Vagina (tissue), 2 donors: ENCODE measurements at places on chromosomes 1 and 21. TPM values are rescaled to one million over a fixed set of nuclear protein-coding genes. Genes with fewer than 3 reads are reported as not detected.

- DNase-seq: no peak
Observed at GRCh38 chr1:20220036-20220435, 33.7 kb upstream of the PLA2G2C start.

DNA sequence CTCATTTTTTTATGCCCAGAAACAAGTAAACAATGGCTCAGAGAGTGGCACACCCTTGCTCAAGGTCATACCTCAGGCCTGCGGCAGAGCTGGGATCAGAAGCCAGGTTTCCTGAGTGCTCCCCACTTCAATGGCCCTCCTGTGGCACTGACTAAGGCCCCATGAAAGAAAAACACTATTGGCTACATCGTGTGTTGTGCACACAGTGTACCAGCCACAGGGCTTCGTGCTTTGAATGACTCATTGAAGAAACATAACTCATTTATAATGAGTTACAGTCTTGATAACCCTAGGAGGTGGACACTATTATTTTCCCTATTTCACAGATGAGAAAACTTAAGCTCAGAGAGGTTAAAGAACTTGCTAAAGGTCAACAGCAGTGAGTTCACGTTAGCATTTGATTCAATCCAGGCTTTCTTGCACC, 91.2 kb downstream of the TRABD2B start:
- no peak for DNase-seq

DNA sequence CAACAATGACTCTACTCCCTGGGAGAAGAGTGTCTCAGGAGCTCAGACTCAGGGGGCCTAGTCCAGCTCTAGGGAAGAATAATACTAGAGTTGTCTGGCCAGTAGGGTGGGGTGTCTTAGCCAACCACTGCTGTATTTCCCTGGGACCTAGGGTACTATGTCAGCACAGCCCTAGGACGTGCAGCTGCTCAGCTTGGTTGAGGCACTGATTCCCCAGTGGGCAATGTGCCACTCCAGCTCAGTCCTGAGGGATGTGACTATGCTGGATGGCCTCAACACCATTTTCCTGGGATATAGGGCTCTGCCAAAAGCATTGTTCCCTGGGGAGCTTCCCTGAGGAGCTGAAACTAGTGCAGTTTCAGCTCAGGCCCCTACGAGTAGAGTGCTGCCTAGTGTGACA, 47.4 kb downstream of the TNN start:
- no peak for DNase-seq

- DNase-seq: no peak
Observed at GRCh38 chr1:38962113-38962512, 20.5 kb upstream of the RHBDL2 start.

DNA sequence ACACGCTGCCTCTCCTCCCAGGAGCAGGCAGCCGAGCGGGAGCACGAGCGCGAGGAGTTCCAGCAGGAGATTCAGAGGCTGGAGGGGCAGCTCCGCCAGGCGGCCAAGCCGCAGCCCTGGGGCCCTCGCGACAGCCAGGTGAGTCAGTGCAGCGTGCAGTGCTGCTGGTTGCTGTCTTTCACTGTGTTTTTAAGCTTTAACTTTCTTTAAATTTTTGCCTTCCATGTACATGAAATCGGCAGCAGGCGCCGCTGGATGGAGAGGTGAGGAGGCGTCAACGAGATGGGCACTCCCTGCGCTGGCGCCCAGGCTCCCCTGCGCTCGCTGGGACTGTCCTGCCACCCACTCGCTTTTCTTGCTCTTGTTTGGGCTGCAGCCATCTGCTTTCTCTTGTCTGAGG, 60.7 kb upstream of the DIP2A start:
- DNase-seq: no peak

- DNase-seq: no peak
Observed at GRCh38 chr1:111481387-111482221, 7.8 kb downstream of the C1orf162 start.

DNA sequence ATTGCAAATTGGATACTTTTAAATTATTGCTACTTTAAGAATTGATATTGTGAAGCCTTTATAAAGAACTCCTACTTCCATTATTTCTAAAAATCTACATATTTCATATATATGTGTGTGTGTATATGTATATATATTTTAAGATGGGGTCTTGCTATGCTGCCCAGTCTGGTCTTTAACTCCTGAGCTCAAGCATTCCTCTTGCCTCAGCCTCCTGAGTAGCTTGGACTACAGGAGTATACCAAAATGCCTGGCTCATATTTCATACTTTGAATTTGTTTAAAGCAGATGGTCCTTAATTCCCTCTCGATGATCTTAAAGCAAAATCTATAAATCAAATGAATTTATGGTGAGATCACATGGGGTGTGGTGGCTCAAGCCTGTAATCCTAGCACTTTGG, 25.1 kb upstream of the CPLANE2 start:
- no peak for DNase-seq

DNA sequence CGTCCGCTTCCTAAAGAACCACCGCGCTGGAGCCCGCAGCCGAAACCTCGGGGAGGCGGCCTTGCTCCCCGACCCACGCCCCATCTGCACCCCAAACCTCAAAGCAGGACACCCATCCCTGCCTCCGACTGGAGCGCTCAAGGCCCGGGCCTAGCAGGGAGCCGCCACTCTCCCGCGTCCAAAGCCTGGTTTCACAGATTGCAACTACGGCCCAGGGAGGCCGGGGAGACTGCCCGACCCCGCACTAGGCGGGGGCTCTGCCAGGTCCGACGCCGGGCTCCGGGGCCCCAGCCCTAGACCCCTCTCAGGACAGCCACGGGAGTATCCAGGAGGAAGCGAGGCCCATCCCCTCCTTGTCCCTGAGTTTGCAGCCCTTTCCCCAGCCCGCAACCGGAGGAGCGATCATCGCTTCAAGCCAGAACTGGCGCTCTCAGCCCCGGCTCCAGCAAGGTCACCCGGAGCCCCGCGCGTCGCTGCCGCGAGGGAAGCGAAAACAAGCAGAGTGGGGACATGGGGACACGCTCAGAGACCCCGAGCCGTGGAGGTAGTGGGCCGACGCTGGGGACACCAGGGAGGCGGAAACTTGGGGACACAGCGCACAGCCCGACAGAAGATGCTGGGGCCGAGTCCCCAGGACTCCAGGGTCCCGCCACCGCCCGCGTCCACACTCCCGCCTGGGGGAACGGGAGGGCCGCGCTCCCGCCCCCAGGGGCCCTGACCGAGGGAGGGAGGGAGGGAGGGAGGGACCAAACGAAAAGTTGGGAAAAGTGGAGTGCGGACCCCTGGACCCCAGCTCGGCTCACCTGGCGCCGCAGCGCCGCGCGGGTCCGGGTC, 433 bp downstream of the TMEM200B start:
- no peak for DNase-seq

DNA sequence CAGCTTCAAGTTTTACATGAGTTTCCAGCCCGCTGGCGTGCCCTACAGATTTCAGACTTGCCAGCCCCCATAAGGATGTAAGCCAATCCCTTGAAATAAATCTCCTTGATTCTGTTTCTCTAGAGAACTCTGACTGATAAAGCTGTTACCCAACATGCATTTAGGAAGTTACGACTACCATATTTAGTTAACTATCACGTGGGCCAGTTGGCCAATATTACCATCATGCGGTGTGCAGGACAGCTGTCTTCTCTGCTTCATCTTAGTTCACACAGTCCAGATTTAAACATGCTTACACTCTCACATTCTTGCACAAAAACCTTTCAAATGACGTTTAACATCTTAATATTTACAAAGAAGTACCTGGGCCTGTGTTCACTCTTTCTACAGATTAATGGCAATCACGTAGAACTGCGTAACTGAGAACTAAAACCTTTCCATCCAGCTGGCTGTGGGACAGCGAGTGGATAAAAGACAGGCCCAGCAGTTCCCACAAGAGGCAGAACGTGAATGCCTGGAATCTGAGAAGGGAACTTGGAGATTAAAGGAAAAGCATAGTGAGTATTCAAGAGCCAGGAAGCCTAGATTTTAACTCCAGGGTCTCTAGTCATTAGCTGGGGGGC, 20.8 kb downstream of the FAM177B start:
- DNase-seq: no peak

- no peak for DNase-seq
Observed at GRCh38 chr1:54417123-54417522, 10.9 kb upstream of the SSBP3 start.

GRCh38 chr1:207026104-207026534, 6.4 kb downstream of the C1orf116 start:
- DNase-seq: no peak

The MRAP gene
- 3.9 TPM for total RNA-seq

DNA sequence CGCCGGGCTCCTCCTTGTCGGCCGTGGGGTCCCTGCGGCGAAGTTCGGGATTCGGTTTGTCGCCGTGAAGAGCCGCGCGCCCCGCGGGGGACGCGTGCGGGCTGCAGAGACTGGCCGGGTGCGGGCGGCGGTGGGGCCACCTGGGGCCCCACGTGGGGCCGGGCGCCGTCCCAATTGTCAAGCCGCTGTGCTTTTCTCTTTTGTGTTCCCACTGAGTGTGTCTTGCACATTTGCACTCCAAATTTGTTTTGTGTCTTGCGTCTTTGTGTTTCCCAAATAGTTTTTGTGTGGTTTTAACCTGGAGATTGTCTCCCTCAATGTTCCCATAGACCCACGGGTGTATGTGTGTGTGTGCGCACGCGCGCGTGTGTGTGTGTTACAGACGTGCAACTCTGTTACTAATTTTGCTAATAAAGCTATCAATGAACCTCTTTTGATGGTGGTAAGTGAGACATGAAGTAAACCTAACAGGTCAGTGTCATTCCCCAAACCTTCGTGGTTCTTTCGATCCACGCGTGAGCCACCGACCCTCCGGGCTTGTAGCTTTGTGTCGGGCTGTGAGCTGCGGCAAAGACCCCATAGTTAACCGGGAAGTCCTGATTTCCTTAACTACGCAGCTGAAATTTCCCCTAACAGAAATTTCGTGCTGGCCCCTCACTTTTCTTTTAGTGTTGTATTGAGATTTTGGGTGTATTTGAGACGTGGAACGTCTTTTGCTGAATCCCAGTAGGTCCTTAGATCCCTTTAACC, 708 bp downstream of the PRDM2 start:
- no peak for DNase-seq

DNA sequence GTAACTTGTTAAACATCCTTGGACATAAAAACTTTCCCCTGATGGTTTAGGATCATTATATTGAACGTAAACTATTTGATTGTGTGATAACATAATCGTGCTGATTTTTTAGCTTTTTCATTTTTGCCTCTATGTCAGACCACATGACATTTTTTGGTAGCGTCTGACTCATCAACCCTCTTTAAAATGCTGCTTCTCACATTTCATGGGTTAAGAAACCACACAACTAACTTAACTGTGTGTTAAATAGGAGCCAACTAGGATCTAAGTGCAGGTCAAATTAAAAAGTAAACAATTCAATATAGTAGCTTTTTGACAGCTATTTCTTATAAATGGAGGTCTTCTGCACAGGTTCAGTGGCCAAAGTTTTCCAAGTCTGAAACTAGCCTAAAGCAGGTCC, 9.8 kb downstream of the BTG3 start:
- DNase-seq: no peak

- DNase-seq: no peak
Observed at GRCh38 chr1:12397462-12398450, 167.9 kb downstream of the VPS13D start.

DNA sequence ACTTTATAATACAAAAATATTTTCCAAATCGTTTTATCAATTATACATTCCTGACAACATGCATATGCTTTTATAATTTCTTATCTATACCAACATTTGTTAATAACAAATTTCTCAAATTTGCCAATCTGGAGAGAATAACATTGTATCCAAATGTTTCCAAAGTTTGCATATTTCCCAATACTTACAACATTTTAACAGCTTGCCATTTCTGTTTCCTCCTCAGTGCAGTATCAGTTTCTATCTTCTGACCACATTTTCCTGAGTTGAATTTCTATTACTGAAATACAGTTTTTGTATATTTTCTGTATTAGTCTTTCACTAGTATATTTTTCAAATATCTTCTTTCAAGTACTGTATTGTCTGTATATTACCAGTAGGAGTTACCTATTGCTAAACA, 1594.3 kb downstream of the PLA2G4A start:
- no peak for DNase-seq

- DNase-seq: peak; percentile 42
Observed at GRCh38 chr1:211474451-211474850, 17.5 kb downstream of the RD3 start.

GRCh38 chr21:26795866-26796329, 49.3 kb downstream of the ADAMTS1 start:
- no peak for DNase-seq

The VSIG8 gene
- total RNA-seq: not detected

The OR2L13 gene
- total RNA-seq: not detected

GRCh38 chr1:99445486-99445885, 181.2 kb downstream of the PLPPR4 start:
- no peak for DNase-seq

GRCh38 chr1:118339400-118340124, 154.5 kb upstream of the SPAG17 start:
- DNase-seq: no peak

The CD5L gene
- total RNA-seq: not detected
